ENCODE measurements at places on chromosomes 2 and 18.

DNA sequence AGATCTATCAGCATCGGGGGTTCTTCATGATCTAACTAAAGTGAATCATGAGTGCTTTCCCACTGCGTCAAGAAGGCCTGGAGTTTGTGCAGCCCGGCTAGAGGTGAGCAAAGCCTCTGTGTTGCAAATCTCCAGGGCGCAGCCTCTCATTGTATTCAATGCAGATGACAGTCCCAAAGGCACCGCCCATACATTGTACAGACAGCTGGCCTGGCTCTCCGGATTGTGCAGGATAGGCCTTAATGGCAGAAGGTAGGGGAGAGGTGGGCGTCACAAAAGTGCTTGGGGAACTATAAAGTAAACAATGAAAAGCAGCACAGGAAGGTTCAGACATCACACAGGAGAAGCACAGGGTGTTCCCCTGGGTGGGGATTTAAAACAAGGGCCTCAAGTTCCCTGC lies 907 bp upstream of the GYPC start:
- no peak for DNase-seq

DNA sequence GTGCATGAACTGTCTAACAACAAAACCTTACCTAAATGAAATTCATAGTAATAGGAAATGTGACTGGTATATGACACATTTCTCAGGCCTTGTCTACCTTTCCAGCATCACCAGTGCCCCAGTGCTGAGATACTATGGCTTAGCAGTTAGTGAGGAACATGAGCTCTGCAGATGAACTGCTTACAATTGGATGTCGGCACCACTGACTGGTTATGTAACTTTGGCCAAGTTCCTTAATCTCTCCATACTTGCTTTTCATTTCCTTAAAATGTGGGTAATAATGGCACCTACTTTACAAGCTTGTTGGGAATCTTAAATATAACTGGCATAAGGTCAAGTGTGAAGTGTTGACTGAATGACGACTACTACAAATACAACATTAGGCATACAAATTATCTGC lies 136.3 kb downstream of the OLA1 start:
- no peak for DNase-seq

DNA sequence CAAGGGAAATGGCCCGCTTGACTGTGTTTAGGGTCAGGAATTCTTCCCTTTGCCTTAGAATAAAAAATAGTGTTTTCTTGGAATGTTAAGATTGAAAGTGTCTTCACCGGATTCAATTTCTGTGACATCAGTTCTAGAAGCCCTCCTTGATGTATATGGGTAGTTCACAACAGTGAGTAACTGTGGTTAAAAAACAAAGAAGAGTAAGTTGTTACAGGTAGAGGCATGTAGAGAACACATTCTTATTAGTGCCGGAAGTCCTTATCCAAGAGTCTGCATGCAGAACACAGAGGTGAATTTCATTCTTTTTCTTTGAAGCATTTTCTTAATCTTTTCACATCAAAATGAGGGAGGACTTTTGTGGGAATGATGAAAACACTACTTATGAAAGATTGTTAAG lies 105.5 kb downstream of the FMNL2 start:
- DNase-seq: no peak

DNA sequence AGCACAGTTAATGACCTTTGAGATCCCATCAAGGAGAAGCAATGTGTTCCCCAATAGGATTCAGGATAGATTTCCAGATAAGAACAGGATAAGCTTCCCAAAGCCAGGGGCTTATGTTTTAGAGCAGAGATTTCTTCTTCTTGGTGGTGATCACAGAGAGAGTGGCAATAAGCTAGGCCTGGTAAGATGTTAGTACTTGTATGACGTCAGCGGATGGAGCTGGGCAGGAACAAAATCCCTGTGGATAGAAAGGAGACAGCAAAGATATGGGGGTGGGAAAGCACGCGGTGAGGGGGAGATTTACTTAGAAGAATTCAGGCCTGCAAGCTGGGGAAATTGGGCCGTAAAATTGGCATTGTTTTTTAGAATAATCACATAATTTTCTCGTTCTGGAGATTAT lies 323.0 kb downstream of the MTX2 start:
- no peak for DNase-seq

DNA sequence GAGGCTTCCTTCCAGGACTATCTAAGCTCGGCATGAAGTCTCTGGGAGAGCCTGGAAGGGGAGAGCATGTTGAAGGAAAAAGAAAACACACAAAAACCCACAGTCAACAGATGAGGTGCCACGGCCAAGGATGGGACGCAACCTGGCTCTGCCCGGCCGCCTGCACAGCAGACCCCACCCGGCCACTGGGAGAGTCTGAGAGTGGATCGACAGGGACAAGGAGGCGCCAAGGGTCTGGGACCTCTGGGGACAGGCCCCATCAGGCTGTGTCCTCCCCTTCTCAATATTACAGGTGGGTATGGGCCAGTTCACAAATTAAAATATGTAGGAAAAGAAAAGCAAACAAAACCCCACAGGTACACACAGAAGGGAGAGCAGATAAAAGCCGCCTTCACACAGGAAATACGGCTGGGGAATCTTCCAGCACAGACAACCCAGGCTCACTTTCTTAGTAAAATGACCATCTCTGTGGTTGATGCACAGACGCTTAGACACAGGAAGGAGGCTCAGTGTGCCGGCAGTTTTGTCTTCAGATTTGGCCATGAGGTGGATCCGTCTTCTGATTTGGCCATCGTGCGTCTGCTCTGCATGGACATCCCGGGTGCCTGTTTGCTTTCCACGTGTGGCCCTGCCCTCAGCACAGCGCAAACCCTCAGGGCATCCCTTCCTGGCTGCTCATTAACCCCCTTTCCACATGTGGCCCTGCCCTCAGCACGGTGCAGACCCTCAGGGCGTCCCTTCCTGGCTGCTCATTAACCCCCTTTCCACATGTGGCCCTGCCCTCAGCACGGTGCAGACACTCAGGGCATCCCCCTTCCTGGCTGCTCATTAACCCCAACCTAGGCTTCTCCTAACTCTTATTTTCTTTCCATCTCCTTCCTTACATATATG lies 138.4 kb downstream of the EIPR1 start:
- DNase-seq: no peak

DNA sequence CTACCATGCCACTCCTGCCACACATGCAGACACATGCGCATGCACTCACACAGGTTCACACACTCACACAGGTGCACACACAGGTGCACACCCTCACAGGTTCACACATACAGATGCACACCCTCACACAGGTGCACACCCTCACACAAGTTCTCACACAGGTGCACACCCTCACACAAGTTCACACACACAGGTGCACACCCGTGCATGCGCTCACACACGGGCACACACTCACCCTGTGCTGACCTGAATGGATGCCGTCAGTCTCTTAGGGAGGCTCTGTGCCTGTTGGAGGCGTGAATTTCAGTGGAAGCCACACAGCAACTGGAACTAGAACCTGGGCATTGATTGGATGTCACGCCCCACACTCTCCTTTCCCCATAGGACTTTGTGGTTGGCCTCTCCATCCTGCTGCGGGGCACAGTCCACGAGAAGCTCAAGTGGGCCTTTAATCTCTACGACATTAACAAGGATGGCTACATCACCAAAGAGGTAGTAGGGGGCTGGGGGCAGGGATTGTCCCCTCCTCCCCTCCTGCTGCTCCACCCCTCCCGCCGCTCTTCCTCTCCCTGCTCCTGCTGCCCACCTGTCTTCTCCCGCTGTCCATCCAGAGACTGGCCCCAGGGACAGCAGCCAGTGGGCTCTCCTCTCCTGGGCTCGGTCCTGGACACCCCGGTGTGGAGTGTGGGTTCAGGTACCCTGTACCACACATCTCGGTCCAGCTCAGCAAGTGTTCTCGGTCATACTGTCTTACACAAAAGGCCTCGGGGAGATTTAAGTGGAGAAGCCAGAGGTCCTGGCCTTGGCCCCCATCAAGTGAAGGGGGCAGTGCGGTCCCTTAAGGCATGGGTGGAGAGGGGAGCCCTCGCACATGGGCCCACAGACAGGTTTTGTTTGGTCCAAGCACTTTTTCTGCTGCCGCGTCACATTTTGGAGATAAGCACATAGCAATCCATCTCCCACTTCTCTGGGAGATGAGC lies 21.0 kb upstream of the FAHD2A start:
- no peak for DNase-seq

DNA sequence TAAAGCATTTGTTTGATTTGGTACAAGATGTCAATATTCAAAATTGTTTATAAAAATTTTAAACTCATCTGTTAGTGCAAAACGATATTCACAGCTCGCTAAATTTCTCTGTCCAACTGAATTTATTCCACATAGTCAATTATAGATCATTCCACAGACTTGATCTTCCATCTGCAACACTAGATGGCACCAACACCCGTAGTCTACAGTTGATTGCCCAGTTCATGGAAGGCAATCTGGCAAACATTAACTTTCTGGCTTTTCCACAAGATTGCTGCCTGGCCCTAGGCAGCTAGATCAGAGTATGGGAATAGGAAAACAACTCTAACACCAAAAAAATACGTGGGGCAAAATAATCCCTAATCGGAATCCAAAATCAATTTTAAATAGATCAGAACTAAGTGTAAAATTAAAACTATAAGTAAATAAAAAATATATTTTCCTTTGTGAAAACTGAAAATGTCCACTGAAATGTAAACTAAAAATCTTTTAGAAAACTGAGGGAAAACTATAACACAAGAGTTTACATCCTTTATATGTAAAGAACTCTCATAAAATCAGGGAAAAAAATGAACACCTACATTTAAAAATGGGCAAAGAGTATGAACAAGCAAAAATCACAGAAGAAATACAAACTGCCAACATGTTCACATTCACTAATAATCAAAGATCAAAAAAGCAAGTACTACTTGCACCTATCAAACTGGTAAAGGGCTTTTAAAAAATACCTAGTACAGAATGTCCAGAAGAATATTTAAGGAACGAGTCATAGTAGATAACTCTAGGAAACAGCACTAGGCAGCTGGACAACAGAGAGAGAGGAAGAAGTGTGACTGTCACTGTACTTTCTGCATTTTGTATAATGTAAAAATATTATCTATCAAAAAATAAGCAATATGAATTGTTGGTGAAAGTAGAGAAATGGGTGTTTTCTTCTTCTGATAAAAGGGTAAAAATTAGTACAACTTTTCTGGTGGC lies 35.0 kb downstream of the RTN4 start:
- DNase-seq: peak; percentile 2

- DNase-seq: no peak
Measured at GRCh38 chr2:152222975-152223637, 47.5 kb upstream of the STAM2 start.

GRCh38 chr2:157790780-157791179 lies 85.3 kb downstream of the ACVR1 start:
- no peak for DNase-seq

- DNase-seq: no peak
Measured at GRCh38 chr2:59425247-59425646, 1128.2 kb downstream of the BCL11A start.

- no peak for DNase-seq
Measured at GRCh38 chr18:75592527-75592926, 165.0 kb upstream of the SMIM21 start.

- DNase-seq: no peak
Measured at GRCh38 chr2:162368494-162368893, 24.6 kb downstream of the GCA start.

GRCh38 chr2:231708773-231709635 lies 679 bp downstream of the PTMA start:
- peak; percentile 54 for DNase-seq

- no peak for DNase-seq
Measured at GRCh38 chr2:128949360-128949759, 630.7 kb upstream of the HS6ST1 start.

GRCh38 chr2:3479430-3480320 lies 39.7 kb downstream of the ADI1 start:
- no peak for DNase-seq

DNA sequence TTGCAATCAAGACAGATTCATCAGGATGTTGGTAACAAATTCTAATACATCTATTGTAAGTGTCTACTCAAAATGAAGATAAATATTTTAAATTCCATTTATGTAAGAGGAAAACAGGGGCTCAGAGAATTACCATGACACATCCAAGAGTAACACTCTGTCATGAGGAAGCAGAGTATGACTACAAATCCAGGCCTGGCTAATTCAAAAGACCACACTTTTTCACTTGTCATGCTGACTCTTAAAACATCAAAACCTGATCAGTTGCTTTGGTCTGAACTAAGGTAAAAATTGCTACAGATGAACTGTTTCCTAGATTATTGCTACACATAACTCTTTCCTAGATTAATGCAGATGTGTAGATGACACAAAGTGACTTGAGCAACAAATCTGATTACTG lies 880.6 kb downstream of the TSN start:
- DNase-seq: no peak
